ENCODE measurements at places on chromosomes 5 and 9.

GRCh38 chr5:125150041-125150669 lies 403.7 kb upstream of the ZNF608 start:
- no peak for DNase-seq

- no peak for DNase-seq
Observed at GRCh38 chr5:142568283-142568995, 117.5 kb downstream of the FGF1 start.

DNA sequence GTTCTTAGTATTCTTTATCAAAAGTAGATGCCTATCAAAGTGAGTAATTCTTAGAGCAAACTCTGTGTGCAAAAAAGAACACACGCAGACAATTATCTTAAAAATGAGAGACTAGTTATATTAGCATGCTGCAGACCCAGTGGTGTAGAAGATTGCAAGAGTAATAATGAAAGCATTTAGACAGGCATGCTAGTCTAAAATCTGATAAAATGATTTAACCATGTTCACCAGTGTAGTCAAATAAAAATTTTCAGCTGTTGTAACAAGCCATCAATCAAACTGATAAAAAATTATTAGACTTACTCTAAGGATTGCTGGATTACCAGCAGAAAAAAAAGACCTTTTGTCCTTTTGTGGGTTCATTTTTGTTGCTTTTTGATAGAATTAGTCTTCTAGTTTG lies 241.9 kb upstream of the TLE4 start:
- DNase-seq: no peak

DNA sequence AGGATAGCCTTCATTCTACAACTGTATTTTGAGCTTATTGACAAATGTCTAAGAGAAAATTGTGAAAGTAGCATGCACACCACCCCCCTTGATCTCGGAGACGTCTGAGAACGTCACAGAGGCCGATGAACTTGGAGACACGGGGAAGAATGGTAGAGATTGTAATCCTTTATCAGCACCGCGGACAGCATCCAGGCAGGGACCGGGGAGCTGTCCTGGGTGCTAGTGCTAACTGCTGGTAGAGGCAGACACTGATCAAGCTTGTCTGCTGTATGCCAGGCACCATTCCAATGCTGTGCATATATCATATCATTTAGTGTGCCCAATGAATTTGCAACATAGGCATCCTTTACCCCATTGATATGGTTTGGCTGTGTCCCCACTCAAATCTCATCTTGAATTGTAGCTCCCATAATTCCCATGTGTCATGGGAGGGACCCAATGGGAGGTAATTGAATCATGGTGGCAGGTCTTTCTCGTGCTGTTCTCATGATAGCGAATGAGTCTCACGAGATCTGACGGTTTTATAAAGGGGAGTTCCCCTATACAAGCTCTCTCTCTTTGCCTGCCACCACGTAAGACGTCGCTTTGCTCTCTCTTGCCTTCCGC lies 98.8 kb downstream of the LHX2 start:
- peak; percentile 64 for DNase-seq

- DNase-seq: peak; percentile 51
Observed at GRCh38 chr9:70588381-70588780, 173.9 kb upstream of the KLF9 start.

- DNase-seq: peak; percentile 72
Observed at GRCh38 chr9:6218099-6218502, 2.5 kb downstream of the IL33 start.

DNA sequence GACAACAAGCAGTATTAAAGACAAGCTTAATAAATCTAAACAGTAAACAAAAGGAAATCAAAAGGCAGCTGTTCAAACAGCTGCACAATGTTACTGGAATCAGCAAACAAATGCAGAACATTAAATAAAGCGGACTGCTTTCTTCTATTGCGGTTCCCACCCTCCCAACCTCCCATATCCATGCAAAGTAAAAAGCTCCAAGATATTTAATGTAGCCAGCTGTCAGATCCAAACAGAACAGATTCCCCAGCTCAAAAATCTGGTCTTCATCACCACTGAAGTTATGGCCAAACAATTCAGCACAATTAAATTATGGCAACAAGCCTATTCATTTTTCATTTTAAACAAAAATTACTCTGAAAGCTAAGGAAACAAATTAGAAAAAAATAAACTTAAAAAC lies 75.9 kb downstream of the SLC38A9 start:
- DNase-seq: no peak

GRCh38 chr5:1180841-1181271 lies 20.5 kb upstream of the SLC6A19 start:
- no peak for DNase-seq

GRCh38 chr9:120465685-120466407 lies 114.1 kb downstream of the CDK5RAP2 start:
- no peak for DNase-seq

DNA sequence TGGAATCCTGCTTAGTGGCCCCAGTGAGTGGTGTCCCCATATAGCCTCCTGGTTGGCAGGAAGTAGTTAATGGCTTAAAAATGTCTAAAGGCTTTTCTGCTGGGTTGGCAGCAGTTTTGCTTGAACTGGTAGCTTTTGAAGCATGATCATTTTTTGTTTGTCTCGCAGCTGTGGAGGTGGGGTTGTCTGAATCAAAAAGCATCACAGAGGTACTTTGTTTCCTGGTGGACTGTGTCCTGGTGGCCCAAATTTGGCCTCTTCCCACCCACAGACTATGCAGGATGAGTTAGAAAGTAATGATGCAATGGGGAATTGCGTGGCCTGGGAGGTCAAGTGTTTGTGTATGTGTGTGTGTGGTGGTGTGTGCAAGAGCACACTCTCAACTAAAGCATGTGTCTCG lies 322.7 kb downstream of the ARHGEF28 start:
- peak; percentile 28 for DNase-seq

DNA sequence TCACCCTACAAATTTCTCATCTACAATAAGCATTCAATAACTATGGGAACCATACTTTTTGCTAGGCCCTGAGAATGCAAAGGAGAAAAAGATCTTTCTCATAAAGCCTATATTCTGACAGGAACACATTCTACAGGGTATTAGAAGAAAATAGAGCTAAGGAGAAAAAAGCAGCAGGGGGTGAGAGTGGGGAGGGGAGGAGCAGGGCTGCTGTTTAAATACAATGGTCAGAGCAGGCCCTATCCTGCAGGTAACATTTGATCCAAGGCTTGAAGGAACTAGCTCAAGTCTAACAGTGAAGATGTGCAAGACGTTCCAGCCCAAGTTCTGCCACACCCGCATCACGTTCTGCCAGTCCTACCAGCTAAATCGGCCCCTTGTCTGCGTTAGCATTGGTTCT lies 89.7 kb downstream of the ELAVL2 start:
- no peak for DNase-seq

- peak; percentile 47 for DNase-seq
Observed at GRCh38 chr5:141192110-141192725, at the start of gene PCDHB10. Gene PCDHB10, plus strand, starts transcription at chr5:141192353. Its CDS starts 200 bp downstream, at chr5:141192553.
